Caudate nucleus (tissue), 63 donors: ENCODE measurements at places on chromosomes 12 and 14.

GRCh38 chr12:41919526-41920261 is 225.0 kb downstream of the GXYLT1 start:
- no peak for DNase-seq

DNA sequence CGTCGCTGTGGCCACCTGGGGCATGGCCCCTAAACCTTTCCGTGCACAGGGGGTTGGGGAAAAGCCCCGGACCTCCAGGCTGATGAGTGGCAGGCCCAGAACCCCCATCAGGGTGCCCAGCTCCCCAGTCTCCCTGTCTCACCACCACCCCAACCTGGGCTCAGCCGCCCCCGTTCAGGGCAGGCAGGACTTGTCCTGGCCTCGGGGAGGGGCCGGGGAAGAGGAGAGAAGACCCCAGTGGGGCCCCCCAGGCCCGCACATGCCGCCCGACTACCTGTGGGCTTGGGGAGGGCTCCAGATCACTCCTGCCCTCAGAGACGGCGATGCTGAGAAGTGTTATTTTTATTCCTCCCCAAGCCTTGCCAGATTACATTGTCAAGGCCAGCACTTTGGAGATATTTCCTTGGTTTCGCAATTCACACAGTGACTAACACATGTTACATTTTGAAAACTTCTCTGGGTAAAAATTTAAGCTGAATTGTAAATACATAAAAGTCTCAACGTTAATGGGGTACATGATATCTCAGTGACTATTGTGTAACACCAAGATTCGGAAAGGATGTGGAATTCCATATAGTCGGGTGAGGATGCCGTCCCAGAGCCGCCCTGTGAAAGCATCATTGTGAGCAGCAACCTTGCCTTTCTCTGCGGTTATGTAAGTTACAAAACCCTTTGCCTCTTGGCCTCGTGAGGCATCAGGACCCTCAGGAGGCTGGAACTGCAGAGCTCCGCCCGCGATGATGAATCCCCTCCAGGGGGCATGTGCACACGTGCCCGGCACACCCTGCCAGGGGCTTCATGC is 85.6 kb upstream of the DIO3 start:
- no peak for DNase-seq

DNA sequence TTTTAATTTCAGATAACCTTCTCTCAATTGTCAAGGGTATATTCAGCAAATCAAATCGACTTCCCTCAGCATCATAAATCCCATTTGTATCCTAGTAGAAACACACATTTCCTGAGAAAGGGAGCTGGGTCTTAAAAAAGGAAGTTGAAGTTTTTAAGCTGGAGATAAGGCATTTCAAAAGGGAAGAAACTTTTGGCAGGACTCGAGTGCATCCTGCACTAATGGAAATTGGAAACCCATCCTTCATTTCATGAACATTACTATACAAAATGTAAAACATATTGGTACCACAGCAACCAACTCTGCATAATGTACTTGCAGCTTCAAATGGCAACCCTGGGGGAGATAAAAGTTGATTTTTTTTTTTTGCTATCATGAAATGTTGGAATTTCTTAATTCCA is 23.7 kb upstream of the TMCC3 start:
- DNase-seq, result no peak

DNA sequence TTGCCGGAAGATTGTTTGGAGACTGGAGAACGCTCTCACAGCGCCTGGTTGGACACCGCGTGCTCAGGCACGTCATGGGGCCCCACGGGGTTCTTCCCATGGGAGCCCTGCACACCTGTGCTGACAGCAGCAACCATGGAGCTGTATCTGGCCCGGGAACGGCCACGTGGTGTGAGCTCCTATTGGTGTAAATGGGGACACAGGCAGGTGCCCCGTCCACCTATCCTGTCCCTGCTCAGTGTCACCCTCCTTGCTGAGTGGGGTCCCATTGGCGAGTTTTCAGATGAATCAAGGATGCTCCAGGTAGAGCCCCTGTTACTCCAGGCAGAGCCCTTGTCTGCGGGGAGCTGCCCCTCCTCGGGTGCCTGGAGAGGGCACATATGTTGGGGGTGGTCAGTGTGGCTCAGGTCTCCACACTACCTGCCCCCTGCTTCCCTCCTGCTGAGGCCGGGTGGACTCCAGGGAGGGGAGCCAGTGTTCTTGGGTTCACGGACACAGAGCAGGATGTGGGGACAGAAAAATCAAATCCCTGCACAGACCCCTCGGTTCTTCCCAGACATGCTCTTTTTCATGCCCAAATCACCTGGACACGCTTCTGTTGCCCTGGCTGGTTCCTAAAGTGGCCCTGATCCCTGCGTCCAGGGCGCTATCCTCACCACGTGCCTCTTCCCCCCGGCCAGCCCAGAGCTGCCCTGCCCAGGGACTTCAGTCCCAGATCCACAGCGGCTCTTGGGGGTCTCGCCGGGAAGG is 250.1 kb downstream of the ADGRD1 start:
- DNase-seq, result no peak

DNA sequence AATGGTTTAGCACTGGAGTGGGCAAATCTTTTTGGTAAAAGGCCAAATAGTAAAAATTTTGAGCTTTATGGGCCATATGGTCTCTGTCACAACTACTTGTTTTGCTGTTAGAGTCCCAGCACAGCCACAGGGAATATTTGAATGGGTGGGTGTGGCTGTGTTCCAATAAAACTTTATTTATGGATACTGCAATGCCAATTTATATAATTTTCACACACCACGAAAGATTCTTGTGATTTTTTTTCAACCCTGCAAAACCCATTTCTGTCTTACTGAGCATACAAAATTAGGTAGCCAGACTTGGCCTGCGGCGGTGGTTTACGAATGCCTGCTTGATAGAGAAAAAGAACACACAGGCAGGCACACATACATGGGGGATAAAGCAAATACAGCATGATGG is 28.3 kb downstream of the TMEM120B start:
- DNase-seq, result no peak

DNA sequence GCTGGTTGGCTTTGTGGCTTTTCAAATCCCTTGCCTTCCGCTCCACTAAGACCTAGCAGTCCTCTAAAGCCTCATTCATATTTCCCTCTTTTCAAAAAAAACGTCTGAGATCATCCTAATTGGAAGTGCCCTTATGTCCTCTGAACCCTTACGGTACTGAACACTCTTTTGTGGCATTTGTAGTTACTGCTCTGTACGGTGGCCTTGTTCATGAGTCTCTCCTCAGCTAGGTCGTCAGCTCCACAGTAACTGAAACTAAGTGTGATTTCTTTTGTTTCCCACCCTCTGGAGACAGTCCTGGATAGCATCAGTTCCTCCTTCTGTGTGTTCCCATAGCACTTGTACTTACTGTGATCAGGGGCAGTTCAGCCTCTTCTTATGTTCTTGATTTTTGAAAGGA is 49.7 kb downstream of the DAAM1 start:
- DNase-seq, result no peak

GRCh38 chr12:118330421-118331018 is 42.2 kb downstream of the TAOK3 start:
- no peak for DNase-seq

- DNase-seq, result no peak
Observed at GRCh38 chr12:77687321-77687720, 143.4 kb upstream of the NAV3 start.

- no peak for DNase-seq
Observed at GRCh38 chr14:85958069-85958468, 428.1 kb downstream of the FLRT2 start.

DNA sequence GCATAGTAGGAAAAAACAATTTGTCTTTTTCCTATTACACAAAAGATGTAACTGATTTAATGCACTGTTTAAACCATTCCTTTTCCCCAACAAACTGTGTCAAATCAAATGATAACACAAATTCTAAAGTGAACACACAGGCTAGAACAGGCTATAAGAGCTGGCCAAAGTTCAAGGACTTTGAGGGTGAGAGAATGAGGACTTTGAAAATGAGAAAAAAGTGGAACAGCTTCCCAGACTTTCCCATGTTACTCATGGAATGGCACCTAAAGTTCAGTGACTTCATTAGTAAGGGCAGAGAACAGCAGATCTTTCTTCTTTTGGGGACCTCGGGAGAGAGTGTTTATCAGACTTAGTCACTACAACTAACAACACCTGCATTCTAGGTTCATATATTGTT is 22.6 kb downstream of the TMEM253 start:
- no peak for DNase-seq

GRCh38 chr12:103571286-103571685 is 15.8 kb upstream of the STAB2 start:
- no peak for DNase-seq
